ENCODE measurements at places on chromosomes 1 and 21.

- DNase-seq = no peak
These were observed 96.5 kb downstream of the FMN2 start for GRCh38 chr1:240188139-240188538.

DNA sequence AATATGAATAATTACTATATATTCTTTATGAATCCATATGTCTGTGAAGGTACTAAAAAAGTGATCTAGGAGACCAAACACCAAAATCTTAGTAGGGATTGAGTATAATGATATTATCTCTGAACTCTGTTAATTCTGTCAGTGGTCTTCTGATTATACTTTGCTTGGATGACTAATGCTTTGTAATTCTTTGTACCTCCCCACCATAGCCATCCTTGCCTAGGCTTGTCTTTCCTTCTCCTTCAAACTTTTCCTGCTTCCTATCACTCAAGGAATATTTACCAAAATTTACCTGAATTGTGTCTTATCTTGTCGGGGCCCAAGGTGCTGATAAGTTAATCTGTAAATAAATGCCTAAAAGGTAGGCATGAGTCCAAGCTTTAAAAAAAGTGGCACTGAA lies 845 bp upstream of the RGS5 start:
- DNase-seq = no peak

GRCh38 chr1:63774617-63775417 lies 1.0 kb downstream of the ROR1 start:
- no peak for DNase-seq

DNA sequence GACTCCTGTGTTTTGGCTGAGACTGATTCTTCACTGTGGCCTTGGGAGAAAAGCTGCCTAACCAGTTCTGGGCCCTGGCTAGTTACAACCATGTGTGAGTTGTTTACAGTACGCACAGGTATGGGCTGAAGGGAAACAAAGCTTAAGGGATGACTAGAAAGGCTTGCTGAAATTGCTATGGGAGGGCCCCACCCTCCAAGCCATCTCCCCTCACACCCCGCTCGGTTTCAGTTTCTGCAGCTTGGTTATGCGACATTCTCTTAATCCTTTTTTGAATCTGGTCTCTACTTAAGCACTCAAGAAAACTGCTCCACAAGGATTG lies 43.1 kb downstream of the PBX1 start:
- no peak for DNase-seq
